NCI-H1930 (cell line): ENCODE measurements at places on chromosomes 5 and 9.

DNA sequence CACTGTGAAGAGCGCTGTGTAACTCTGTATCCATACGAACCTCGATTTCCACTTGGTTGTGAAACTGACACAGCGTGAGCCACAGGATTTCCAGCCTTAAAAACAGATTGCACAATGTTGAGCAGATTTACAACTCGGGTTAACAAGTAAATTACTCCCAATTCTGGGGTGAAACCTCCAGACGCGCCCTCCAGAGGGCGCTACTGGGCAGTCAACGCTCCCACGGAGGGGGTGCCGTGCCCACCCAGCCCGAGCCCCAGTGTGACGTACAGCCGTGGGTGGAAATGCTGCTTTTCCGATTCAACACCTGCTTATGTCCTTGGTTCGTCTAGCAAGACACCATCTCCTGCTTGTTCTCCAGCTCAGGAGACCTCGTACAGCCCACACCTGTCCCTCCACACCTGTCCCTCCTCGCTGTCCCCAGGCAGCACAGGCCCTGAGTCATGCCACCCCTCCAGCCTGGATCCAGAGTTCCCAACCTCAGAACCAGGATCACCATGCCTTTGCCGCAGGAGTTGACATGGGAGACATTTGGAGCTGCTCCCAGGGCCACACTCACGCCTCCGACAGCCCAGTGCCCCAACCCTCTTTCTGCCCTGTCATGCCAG lies 34.4 kb upstream of the SLC6A3 start:
- no peak for DNase-seq

DNA sequence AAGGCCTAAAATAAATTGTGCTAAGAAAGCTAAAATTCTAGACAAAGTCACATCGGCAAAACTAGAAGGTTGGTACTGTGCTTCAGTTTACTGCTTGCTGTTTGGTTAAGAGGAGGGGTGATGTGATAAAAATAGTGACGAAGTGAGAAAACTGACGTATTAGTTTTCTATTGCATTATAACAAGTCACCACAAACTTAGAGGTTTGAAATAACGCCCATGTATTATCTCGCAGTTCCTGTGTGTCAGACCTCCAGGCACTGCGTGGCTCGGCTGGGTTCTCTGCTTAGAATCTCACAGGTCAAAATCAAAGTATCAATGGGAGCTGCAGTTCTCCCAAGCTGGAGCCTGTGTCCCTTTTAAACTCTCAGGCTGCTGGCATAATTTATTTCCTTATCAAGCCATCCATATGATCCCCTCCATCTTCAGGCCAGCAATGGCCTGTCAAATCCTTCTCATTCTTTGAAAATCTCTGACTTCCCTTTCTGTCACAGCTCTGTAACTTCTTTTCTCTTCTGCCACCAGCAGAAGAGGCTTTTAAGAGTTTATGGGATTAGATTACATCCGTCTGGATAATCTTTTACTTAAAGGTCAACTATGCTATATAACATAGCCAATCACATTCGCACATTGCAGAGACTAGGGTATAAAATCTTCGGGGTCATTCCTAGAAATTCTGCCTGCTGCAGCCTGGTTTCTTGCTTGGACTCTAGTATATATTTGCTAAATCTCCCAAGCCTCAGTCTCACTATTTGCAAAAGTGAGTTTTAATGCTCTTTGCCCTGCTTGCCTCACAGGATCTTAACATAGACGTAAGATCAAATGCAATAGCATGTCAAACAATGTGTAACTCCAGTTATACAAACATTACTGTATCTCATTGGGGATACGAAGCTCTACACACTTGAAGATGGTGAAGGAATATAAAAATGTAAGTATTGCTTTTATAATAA lies 104.0 kb upstream of the CDKN2B start:
- no peak for DNase-seq

DNA sequence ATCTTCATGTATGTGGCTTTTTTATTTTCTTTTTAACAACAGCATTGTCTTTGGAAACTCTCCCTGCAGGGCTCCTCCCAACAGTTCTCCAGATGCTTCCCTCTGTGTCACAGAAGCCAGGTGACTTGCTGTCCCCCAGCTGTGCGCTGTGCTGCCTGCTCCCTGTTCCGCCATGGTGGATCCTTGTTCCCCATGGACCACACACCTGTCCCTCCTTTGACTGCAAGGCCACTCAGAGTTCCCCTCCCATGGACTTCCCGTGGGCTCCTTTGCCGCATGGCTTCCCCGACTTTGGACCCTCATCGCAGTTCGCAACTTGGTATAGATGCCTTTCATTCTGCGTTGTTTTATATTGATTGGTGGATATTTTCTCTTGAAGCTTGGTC lies 18.6 kb downstream of the ANKRD33B start:
- no peak for DNase-seq

DNA sequence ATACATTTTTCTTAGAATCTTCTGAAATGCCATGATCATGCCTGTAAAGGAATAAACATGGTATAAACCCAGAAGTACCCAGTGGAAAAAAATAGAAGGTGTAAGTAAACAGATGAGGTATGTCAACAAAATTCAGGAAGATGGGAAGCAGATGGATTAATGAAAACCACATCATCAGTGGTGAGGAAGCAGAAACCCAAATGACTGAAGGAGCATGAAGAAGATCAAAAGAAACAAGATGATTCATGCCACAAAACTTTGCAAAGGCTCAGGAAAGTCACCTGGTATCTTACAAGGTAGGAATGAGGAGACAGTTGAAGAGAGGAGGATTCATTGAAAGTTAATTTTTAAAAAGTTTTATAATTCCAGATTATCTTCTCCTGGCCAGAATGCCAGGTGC lies 132.8 kb upstream of the PAPPA start:
- DNase-seq, result no peak

DNA sequence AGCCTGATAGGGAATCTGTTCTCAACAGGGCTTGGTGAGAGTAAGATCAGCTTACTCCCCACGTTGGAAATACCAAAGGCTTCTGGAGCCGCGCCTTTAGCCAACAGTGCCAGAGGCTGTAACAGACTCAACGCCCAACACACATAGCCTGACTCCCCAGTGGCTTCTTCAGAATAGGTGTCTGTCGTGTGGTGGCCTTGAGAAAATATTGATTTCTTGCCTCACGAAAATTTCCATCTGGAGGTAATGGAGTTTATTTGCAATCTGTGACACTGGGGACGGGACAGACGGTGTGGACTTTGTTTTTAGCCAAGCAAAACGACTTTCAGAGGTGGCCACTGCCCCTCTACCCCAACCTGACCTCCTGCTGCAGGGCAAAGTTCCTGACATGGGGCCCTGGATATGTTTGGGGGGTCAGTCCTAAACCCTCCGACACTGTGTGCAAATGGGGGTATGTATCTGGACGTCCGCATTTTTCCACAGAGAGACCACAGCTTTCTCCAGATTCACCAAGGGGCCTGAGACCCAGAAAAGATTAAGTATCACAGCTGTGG lies 189.3 kb downstream of the CDK5RAP2 start:
- DNase-seq, result no peak

DNA sequence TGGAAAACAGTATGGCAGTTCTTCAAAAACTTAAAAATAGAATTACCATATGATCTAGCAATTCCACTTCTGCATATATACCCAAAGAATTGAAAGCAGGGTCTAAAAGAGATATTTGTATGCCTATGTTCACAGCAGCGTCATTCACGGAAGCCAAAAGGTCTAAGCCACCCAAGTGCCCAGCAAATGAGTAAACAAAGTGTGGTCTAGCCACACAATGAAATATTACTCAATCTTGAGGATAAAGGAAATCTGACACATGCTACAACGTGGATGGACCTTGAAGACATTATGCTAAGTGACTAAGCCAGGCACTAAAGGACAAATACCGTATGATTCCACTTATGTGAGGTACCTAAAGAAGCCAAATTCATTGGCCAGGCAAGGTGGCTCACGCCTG lies 11.1 kb upstream of the MED27 start:
- DNase-seq, result no peak

- DNase-seq, result no peak
Observed at GRCh38 chr5:178323541-178323865, 90.9 kb upstream of the PHYKPL start.

DNA sequence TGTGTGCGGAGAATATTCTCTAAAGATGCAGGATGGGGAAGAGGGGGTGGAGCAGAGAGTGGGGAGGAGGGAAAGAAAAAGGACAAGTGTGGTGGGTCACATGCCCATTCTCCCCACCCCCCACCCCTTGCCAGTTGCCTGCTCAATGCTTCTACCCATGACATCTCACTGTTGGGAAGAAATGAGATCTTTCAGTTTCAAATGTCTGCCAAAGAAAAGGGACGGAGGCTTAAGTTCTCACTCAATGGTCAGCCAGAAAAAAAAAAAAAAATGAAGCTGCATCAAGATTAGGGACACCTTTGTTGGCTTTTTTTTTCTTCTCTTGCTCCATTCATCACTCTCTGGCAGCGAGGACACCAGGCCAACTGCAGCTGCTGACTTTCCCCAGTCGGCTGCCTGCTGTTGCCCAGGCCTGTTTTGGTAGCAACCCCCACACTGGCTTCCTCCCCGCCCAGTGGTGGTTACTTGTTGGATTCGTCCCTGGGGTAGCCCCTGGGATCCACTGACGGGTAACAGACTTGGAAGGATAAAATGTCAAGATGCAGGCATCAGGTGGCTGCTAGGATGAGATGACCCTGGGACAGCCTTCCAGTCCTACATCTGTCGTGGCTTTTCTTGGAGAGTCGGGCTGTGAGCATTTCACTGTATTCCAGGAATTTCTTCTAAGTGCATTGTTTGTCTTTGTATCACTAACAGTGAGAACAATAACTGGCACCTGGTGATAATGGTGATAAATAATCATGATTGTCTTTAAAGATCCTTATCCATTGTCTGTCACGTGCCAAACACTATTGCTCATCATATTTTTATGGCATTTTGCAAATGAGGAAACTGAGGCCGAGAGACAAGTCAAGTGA lies 9.1 kb downstream of the WWC1 start:
- DNase-seq, result no peak

GRCh38 chr5:17069995-17070511 lies 134.0 kb upstream of the MYO10 start:
- DNase-seq, result no peak

DNA sequence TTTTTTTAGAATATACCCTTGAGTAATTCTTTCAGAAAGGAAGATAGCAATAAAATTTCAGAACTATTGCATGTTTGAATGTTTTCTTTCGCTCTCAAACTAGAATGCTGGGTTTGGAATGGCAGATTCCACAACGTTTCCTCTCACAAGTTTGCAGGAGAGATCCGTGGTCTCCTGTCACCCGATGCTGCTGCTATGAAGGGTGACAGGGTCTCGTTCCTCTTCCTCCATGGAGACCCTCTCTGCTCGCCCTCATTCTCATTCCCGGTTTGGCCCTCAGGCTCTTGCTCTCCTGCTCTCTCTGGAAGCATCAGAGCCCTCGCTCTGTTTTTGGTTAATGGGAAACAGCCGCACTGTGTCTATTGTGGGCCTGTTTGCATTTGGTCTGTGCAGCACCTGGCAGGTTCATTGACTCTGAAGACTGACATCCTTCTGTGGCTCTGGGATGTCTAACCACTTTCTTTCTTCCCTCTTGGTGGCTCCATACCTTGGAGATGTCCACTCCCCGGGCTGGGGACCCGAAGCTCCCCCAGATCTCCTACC lies 12.6 kb upstream of the FAM163B start:
- no peak for DNase-seq

DNA sequence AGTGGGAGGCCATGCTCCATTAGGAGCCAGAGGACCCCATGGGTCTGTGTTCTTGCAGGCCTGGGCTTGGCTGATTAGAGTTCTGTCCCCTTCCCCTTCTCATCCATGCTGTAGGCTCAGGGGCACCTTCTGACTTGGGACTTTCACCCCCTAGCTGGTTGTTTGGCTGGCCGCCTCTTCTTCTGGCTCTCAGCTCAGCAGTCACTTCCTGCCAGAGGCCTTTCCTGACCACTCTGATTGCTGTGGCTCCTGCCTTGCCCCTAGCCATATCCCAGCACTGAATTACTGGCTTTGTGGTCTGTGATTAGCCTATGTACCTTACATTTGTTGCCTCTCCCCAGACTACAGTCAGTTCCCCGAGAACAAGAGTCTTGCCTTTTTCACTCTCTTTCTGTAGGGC lies 14.6 kb downstream of the ENTREP1 start:
- no peak for DNase-seq

- no peak for DNase-seq
Observed at GRCh38 chr9:106693558-106693957, 169.4 kb upstream of the ZNF462 start.

GRCh38 chr9:36759976-36760375 lies 187.3 kb downstream of the MELK start:
- DNase-seq, result no peak

DNA sequence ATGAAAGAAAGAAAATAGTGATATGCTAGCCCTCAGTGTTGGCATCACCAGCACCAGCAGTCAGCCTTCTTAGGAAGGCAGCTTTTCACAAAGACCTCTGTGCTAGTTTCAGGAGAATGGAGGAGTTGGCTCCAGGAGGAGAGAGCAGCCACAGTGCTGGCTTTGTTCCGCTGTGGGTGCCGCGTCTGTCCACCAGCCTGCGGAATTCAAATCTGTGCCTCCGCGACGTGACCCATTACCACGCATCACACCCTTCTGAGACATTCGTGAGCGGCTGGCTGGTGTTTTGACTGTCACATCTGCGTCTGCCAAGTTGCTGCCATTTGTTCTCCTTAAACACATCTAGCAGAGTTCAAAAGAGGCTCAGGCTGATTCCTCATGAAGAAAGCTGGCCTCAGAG lies 34.4 kb downstream of the SNX18 start:
- DNase-seq, result no peak

DNA sequence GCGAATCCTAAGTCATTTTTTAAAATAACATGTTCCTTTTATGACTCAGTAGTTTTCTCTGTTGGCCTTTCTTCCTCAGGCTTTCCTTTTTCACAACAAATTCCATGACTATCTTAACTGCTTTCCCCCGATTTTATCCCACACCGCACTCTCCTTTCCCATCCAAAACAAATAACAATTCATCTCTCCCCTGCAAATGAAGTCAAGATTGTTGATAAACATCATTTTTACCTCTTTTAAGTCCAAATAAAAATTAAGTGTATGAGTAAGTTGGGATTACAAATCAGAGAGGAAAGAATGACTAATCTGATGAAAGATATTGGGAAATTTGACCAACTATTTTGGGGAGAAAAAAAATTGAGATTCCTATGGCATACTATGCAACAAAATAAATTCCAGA lies 47.3 kb downstream of the SEC61B start:
- DNase-seq, result no peak

DNA sequence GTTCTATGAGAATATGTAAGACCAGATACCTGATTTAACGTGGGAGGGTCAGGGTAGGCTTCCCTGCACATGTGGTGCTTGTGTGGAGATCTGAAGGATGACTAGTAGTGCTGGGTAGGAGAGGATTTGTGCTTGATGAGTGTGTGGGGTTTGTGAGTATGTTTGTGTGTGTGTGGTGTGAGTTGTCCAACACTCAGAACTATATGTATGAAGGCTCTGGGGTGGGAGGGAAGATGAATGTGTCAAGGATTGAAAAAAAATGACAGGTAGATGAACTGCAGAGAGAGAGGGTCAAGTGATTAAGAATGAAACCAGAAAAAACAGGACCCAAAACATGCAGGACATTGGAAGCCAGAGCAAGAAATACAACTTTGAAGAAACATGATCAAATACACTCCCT lies 154.6 kb upstream of the NR3C1 start:
- DNase-seq, result no peak
